Gastroesophageal sphincter (tissue), 4 donors: ENCODE measurements at places on chromosomes 7 and 10. TPM values are rescaled to one million over a fixed set of nuclear protein-coding genes. Genes with fewer than 3 reads are reported as not detected.

ESYT2 gene
- total RNA-seq, result 247 TPM

DNA sequence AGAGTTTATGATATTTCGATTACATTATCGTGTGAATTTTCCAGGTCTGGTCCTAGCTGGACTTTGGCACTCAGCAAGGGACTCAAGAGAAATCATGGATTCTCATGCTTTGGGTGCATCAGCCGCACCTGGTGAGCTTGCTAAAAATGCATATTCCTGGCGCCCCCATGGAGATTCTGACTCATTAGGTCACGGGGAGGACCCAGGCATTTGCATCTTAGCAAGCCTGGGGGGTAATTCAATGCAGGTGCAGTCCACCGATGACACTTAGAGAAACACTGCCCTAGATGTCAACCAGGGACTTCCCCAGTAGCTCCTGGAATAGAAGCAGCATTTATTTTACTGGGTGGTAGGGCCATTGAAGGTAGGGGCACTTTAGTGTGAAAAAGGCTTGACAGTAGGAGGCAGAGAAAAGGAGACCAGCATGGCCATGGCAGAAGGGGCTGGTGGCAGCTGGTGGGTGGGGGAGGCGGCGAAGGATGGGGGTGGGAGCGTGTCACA is 29.9 kb upstream of the PDCD4 start:
- ATAC-seq, result no peak

INMT gene
- 212 TPM for total RNA-seq

- ATAC-seq, result no peak
Measured at GRCh38 chr7:108415821-108416536, 40.3 kb downstream of the NRCAM start.

DNA sequence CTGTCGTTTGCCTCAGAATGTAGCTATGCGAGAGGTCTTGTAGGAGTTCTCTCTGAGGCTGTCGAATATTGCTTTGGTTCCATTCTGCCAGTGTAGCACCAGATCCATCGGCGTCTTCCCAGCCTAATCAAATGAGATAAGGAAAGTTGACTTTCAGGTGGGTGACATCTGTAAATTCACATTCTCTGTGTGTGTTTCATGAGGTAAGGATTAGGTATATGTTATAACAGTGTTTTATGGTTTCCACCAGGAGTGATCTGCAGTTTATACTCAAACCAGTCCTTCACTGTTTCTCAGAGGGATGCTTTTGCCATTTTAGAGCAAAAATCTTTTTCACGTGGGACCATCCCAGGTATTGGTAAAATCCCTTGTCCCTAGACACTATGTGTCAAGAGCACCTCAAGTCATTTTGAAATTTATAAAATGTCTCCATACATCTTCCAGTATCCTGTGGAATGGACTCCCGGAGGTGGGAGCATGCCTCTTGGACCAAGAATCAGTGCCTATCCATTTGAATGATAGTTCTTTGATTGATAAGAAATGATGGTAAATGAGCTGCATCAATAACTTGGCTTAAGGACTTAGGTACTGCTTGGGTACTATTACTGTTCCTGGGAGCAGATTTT is 7.9 kb downstream of the ANKRD1 start:
- no peak for ATAC-seq

DNA sequence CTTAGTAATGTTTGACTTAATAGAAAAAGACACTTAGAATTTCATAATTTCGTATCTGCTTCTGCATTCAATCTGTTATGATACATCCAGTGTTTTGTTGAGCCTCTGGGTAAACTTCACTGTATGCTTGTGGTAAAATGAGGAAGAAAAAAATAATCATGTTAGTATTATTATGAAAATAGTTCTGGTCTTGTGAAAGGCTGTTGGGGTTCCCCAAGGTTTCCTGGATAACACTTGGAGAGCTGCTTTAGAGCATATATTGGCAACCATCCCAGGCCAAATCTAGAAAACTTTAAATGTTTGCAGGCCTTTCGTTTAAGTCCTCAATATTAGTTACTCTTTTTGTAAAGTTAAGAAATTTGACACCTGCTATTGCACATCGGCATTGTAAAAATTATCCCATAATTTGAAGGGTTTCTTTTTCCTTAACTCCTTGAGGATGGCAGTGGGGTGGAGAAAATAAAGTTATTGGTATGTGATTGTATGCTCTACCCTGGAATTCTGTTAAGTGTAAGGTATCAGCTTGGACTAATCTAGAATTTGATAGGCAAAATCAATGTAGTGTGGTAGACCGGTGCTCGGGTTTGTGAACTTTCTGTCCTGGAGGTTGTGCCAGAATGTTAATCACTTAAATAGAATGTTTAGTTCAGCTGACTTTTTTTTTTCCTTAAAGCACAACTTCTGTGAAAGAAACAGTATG is 54.5 kb downstream of the WAC start:
- ATAC-seq, result no peak

- no peak for ATAC-seq
Measured at GRCh38 chr10:5639066-5639465, 27.3 kb downstream of the ASB13 start.

DNA sequence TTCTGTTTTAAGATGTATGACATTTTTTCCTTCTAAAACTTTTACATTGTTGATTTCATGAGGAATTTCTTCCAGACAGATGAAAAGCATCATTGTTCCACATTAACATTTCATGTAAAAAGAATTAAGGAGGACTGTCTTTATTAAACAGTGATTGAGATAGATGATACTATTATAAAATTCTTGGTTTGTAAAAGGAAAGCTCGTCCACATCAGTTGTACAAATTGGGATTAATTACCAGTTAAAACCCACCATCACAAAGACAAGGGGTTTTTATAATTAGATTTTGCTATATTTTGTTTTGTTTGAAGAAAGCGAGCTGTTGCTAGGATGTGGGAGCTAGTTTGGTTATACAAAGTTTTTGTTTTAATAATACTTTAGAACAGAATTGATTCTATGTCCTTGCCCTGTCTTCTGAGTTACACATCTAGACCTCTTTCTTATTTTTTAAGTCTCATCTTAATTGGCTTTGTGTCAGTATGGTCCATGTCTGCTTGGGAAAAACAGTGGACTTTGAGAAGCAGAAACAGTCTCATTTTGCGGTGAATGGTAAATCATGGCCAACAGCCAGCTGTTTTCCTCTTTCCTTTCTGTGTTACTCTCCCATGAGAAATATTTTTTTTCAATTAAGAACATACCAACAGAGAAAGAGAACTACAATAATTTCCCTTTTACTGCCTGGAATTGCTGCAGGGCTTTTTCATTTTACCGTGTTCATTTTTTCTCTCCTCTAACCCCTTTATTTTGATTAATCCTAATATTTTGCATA is 3.2 kb downstream of the TES start:
- no peak for ATAC-seq

- ATAC-seq, result no peak
Measured at GRCh38 chr7:126001349-126001748, 1071.7 kb upstream of the POT1 start.

GRCh38 chr7:139682136-139683013 is 95.4 kb downstream of the HIPK2 start:
- no peak for ATAC-seq

DNA sequence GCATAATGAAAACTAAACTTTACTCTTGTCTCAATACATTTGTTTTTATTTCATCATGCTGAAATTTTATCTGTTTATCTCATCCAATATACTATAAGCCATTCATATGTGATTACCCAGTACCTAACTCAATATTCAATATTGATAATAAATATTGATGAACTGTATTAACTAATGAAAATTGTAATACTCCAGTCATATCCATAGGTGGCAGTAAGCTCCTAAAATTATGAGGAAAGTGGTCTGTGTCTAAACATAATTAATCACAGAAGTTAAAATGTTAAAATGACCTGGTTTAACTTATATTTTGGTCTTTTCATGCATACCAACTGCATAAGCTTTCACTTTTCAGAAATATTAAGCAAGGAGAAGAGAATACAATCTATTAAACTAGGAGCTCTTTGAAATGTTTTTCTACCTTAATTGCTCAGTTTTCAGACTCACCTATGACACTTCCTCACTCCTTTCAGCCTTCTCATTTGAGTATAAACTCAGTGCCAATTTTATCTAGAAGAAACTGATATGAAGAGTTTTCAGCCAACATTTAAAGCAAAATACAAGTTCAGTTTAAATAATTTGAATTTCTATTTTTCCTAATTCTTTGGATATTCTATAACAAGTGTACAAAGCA is 30.5 kb upstream of the VWDE start:
- ATAC-seq, result no peak

GRCh38 chr10:77565590-77566023 is 72.0 kb downstream of the KCNMA1 start:
- no peak for ATAC-seq

DNA sequence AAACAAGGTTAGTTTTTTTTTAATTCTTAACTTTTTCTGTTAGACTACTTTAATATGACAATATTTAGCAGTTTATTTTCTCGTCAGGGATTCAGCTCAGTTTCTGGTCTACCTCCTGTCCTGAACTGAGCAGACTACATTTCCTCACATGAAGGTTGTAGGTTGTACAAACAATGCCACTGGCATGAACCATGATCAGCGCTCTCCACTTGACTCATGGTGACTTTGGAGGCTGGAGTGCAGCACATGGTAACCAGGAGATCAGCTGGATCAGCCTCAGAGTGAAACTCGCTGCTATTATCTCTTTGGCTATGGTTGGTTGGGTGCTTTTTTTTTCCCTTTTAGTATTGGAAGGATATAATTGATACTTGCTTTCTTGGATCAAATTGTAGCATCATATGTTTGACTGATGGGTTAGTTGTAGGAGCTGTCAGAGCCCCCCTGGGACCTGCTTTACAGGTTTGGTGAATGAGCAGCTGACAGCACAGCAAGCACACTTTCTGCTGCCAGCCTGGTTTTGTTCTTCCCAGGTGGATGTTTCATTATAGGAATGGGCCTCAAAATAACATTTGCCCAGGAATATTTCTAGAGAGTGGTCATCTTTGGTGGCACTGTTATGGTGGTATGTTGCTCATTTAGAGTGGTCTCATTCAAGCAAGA is 556.4 kb downstream of the AUTS2 start:
- no peak for ATAC-seq

UCN3 gene
- not detected for total RNA-seq
